Activated CD4-positive, CD25-positive, alpha-beta regulatory T cell (primary cell): ENCODE measurements at places on chromosomes 1 and 21.

- DNase-seq: no peak
These were observed 86.5 kb downstream of the LACTBL1 start for GRCh38 chr1:22886211-22886610.

DNA sequence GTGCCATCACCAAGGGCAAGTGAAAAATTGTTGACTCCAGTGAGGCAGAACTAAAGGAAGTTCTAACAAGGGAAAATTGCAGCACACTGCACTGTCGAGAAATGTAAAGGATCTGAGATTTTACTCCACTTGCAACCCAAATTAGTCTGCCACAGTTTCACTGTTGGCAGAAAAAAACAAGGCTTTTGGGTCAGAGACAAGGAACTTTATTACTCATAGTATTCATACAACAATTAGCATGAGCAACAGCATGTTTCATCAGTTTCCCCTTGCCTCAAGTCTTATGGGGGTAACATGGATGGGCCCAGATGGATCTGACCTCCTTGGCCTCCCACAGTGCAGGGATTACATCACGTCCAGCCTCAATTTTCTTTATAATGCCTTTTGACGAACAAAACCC lies 125.3 kb downstream of the LTN1 start:
- no peak for DNase-seq

DNA sequence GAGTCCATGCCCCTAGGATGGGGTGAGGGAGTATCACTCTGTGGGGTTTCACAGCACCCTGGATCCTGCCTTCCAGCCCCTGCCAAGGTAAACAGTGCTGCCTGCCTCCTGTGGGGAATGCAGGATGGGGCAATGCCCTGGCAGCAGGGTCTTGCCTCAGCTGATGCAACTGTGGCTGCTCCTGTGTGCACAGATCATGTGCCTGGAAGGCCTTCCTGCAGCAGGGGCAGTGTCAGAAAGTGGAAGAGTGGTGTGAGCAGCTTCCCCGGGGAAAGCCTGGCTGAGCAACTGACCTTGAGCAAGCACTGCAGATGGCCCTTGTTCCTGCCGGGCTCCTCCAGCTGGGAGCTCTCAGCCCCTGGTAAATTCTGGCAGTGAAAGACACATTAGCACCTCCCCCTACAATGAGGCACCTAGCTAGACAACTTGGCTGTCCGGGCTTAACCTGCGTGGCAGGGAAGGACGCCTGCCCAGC lies 9.9 kb downstream of the TOR3A start:
- DNase-seq: no peak

GRCh38 chr1:35707601-35708440 lies 10.9 kb downstream of the C1orf216 start:
- no peak for DNase-seq

- no peak for DNase-seq
These were observed 42.4 kb upstream of the ESRRG start for GRCh38 chr1:216765346-216766300.

DNA sequence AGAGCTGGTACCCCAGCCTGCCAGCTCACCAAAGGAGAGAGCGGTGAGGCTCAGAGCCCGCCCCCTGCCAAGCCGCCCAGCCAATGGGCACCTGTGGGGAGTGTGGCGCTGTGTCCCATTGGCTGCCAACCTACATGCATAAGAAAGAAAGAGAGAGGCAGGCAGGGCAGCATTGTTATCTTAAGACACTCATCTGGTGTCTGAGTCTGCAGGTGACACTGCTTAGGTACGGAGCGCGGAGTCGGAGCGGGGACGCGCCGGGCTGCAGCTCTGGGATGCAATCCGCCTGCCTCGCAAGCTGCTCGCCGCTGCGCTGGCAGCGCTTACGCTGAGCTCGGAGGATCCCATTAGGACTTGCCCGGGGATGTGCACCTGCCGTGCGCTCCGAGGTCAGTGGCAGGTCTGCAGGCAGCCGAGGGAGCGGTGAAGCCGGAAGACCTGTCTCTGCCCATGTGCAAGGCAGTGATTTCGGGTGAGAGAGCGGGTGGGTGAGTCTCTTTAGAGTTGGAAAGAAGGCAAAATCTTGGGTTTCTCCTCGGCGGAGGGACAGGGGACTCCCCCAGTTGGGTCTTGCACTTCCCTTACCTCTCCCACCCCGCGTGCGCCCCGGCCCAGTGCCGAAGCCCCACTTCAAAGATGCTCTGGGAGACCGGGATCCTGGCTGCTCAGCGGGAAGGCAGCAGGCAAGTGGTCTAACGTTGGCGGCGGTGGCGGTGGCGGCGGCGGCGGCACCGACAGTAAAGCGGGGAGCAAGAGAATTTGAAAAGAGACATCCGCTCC lies at the start of gene BRINP2:
Gene BRINP2 (plus strand): TSS at position 203 of the 780 bp plus-strand sequence. CDS start 58,919 bp downstream, outside the sequence.
- DNase-seq: no peak

DNA sequence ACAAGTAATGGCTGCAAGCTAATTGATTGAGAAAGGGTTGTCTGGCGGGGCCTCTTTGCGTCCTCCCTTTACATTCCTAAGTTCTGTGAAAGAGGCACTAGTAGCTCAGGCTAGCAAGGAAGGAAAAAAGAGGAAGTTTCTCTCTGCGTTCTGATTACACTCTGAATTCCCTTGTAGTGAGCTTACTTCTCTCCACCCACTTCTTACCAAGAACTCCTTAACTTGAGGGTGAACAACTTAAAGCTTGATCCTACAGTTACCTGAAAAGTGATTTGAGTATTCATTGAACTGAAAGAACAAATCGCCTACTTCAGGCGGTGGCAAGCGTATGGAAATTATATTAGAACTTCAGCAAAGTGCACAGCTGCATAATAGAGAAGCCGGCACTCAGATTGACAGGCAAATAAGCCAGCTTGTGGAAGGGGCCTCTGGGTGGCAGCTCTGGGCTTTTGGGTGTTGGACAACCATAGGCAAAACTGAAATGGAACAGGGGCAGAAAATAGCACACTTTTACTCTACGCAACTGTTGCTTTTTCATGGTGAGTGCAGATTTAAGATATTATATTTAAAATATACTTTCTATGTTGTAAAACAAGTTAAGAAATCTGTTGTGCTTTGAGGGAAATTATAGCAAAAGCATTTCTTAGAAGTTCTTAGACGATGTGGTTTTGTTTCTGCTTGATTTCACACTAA lies 464.5 kb downstream of the USP25 start:
- no peak for DNase-seq

DNA sequence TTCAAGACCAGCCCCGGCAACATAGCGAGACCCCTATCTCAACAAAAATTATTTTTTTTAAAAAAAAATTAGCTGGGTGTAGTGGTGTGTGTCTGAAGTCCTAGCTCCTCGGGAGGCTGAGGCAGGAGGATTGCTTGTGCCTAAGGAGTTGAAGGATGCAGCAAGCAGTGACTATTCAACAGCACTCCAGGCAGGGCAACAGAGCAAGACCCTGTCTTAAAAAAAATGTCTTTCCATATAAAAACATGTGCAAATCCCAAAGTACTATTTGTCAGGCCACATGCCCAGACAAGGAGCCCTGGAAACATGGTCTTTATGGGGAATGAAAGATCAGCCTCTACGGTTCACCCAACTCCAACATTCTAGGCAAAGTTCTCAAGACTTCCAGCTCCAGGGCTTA lies 13.3 kb downstream of the IFFO2 start:
- DNase-seq: no peak

- no peak for DNase-seq
These were observed 12.0 kb downstream of the XCL2 start for GRCh38 chr1:168531615-168532345.
